ENCODE measurements at places on chromosomes 13 and 19.

DNA sequence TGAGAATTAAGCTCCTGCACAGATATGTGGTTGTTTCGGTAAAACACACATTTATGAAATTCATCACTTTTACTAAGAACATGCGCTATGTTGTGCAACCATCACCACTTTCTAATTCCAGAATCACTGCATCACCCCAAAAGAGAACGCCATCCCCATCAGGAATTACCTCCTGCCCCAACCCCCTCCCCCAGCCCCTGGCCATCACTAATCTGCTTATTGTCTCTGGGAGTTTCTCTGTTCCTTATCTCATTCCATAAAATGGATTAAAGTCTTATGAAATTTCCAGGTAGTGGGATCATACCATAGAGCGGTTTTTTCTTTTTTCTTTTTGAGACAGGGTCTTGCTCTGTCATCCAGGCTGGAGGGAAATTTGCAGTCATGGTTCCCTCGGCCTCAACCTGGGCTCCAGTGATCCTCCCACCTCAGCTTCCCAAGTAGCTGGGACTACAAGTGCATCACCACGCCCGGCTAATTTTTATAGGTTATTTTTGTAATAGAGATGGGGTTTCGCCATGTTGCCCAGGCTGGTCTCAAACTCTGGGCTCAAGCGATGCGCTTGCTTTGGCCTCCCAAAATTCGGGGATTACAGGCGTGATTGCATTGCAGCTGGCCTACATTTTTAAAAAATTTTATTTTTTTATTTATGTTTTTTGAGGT is 3.5 kb downstream of the ZSCAN5B start:
- no peak for DNase-seq

- no peak for DNase-seq
Observed at GRCh38 chr13:73058432-73058735, 421 bp upstream of the KLF5 start.

- DNase-seq = no peak
Observed at GRCh38 chr13:113874579-113875428, 10.9 kb upstream of the GAS6 start.

GRCh38 chr13:99058527-99059495 is 80.9 kb upstream of the DOCK9 start:
- DNase-seq = no peak

GRCh38 chr13:106874323-106874722 is 306.4 kb upstream of the ARGLU1 start:
- no peak for DNase-seq

GRCh38 chr19:4908781-4909155 is 533 bp upstream of the UHRF1 start:
- DNase-seq = no peak

GRCh38 chr19:31725051-31725450 is 375.8 kb upstream of the TSHZ3 start:
- DNase-seq = no peak

DNA sequence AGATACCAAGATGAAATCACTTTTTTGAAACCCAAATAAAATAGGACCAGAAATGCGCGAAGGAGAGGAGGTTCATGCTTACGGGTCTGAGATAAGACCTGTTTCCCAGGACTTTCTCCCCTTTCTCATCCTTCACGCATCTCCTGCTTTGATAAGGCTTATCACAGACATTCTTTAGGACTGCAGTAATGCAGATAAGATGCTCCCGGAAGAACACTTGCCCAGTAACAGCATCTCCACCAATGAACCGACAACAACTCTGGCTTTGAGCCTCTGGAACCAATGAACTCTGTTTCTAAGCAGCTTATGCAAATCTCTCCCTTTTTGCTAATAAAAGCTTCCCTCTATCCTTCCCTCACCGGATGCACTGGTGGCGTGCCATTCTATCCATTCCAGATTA is 783.4 kb upstream of the ARGLU1 start:
- no peak for DNase-seq

- no peak for DNase-seq
Observed at GRCh38 chr13:36549126-36549702, 116.9 kb downstream of the CCNA1 start.

- no peak for DNase-seq
Observed at GRCh38 chr13:103961129-103961528, 894.9 kb upstream of the SLC10A2 start.

DNA sequence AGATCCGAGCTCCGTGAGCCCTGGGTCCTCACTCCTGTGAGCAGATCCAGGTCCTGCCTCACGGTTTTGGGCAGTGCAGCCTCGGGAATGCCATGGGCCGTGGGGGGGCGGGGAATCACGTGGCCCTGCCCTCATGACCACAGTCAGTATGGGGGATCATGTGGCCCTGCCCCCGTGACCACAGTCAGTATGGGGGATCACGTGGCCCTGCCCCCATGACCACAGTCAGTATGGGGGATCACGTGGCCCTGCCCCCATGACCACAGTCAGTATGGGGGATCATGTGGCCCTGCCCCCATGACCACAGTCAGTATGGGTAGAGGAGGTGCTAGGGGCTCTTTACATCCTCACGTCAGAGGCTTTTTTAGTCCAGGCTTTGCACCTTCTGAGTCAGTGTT is 64.3 kb upstream of the F7 start:
- DNase-seq = no peak

GRCh38 chr13:27774651-27775050 is 17.6 kb upstream of the GSX1 start:
- no peak for DNase-seq
